Neural crest cell (in vitro differentiated cells): ENCODE measurements at places on chromosomes 1 and 21.

- H3K4me3 ChIP-seq: no peak overlapping the region
- no peaks in the 10 kb centered on the region for H3K27me3 ChIP-seq
- DNase-seq: no peak
- H3K4me1 ChIP-seq: no peaks in the 10 kb centered on the region
Measured at GRCh38 chr21:36877741-36878140, 88.7 kb downstream of the HLCS start.

DNA sequence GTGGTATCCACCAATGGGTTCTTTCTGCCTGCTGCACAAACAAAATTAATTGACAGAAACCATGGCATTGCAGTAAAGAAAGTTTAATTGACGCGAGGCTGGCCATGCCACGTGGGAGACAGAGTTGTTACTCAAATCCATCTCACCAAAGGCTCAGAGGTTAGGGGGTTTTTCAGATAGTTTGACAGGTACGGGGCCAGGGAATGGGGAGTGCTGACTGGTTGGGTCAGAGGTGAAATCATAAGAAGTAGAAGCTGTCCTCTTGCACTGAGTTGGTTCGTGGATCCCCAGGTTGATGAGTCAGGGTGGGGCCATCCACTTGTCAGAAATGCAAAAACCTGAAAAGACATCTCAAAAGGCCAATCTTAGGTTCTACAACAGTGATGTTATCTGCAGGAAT lies 941 bp upstream of the TBCE start:
- peaks cover 28% of the 10 kb centered on the region for H3K4me1 ChIP-seq
- no peak overlapping the region for H3K27ac ChIP-seq
- H3K36me3 ChIP-seq: no peaks in the 10 kb centered on the region
- peak overlapping the region; percentile 38 for H3K4me3 ChIP-seq

GRCh38 chr1:111620441-111620971 lies 917 bp downstream of the RAP1A start:
- peak overlapping the region; percentile 87 for H3K4me3 ChIP-seq
- peaks cover 2% of the 10 kb centered on the region for H3K36me3 ChIP-seq
- H3K4me1 ChIP-seq: peaks cover 30% of the 10 kb centered on the region
- H3K27ac ChIP-seq: no peak overlapping the region

- H3K27ac ChIP-seq: no peak overlapping the region
- no peak overlapping the region for H3K4me3 ChIP-seq
- peaks cover 17% of the 10 kb centered on the region for H3K36me3 ChIP-seq
- no peaks in the 10 kb centered on the region for H3K27me3 ChIP-seq
- peaks cover 49% of the 10 kb centered on the region for H3K4me1 ChIP-seq
Measured at GRCh38 chr1:109240158-109241152, 8.9 kb upstream of the CELSR2 start.

GRCh38 chr1:113534130-113534817 lies 144.0 kb downstream of the MAGI3 start:
- no peak overlapping the region for H3K27ac ChIP-seq
- no peaks in the 10 kb centered on the region for H3K27me3 ChIP-seq
- peaks cover 5% of the 10 kb centered on the region for H3K4me1 ChIP-seq
- H3K4me3 ChIP-seq: no peak overlapping the region
- peaks cover under 1% of the 10 kb centered on the region for H3K36me3 ChIP-seq

DNA sequence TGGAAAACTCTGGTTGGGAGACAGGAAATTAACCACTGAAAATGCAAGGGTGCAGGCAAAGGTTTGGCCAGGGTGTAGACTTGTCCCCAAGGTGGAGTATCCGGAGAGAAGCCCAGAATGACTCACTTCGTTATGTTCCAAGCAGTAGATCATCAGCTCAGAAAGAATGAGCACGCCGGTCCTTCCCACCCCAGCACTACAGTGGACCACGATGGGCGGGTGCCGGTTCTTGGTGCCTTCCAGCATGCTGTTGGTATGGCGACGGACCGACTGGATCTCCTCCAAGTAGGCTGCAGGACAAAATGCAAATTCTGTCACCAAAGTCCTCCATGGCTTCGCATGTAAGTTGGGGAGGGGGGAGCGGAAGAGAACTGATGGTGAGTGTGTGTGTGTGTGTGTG lies 83.4 kb downstream of the SMYD2 start:
- H3K4me1 ChIP-seq: peaks cover 23% of the 10 kb centered on the region
- H3K36me3 ChIP-seq: peaks cover 27% of the 10 kb centered on the region
- DNase-seq: no peak
- H3K4me3 ChIP-seq: no peak overlapping the region
- H3K27ac ChIP-seq: no peak overlapping the region

DNA sequence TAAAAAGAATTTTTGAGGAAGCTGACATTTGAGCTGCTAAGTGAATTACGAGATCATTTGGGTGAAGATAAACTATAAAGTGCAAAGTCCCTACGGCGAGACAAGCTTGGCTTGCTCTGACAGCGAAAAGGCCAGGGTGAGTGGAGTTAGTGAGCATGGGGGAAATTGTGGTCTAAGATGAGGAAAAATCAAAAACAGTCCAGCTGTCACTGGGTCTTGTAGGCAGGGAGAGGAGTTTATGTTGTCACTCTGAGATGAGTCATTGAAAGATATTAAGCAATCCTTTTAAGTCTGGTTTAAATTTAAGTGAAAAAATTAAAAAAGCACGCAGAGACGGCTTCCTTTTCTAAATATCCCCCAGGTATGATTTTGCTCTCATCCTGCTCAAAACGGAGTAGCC lies 601.9 kb downstream of the MRPL39 start:
- no peaks in the 10 kb centered on the region for H3K4me1 ChIP-seq
- no peak overlapping the region for H3K4me3 ChIP-seq
- H3K27me3 ChIP-seq: no peaks in the 10 kb centered on the region
- no peak overlapping the region for H3K27ac ChIP-seq

DNA sequence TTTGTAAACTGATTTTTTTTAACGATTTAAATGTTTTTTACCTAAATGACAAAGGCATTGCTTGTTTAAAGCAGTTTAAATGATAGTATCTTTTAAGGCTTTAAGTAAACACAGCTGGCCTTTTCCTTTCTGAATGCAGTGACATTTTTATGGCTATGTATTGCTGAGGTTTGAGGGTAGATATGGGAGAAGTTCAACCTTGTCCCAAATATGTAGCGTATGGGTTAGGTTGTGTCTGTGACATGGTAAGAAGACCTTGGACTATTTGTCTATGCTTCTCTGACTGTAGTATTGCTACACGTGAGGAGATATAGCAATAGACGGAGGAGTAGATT lies 32.5 kb downstream of the PKNOX1 start:
- H3K4me1 ChIP-seq: no peaks in the 10 kb centered on the region
- H3K4me3 ChIP-seq: no peak overlapping the region
- DNase-seq: no peak
- peaks cover 11% of the 10 kb centered on the region for H3K36me3 ChIP-seq
- no peak overlapping the region for H3K27ac ChIP-seq

DNA sequence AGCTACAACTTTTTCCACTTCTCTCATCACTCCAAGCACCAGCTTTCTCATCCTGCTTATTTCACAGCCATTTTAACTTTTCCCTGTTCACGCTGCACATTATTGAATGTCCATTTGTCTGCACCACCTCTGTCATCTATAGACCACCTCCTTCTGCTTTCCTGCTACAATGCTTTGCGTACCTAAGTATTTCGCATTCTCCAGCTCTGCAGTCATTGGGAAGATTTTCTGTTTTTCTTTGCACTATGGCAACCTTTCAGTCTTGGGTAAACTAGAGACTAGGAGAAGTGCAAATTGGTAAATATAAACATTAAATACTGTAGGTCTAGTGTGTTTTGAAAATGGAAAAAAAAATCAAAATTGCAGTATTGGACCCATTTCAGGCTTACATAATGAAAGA lies 835 bp downstream of the CCDC30 start:
- H3K27ac ChIP-seq: peak overlapping the region; percentile 0
- no peaks in the 10 kb centered on the region for H3K27me3 ChIP-seq
- peaks cover 27% of the 10 kb centered on the region for H3K4me1 ChIP-seq
- no peak for DNase-seq
- no peaks in the 10 kb centered on the region for H3K36me3 ChIP-seq
- H3K4me3 ChIP-seq: peak overlapping the region; percentile 97

- peaks cover 50% of the 10 kb centered on the region for H3K36me3 ChIP-seq
- no peak overlapping the region for H3K27ac ChIP-seq
- no peak overlapping the region for H3K4me3 ChIP-seq
- no peak for DNase-seq
- H3K4me1 ChIP-seq: no peaks in the 10 kb centered on the region
- no peaks in the 10 kb centered on the region for H3K27me3 ChIP-seq
Measured at GRCh38 chr1:236862615-236863211, 67.6 kb downstream of the MTR start.

GRCh38 chr1:176178316-176178715 lies 28.8 kb downstream of the COP1 start:
- no peak overlapping the region for H3K4me3 ChIP-seq
- peaks cover 3% of the 10 kb centered on the region for H3K36me3 ChIP-seq
- peaks cover under 1% of the 10 kb centered on the region for H3K4me1 ChIP-seq
- no peaks in the 10 kb centered on the region for H3K27me3 ChIP-seq
- DNase-seq: no peak

GRCh38 chr1:40825996-40826395 lies 36.2 kb downstream of the CITED4 start:
- no peak for DNase-seq
- H3K27ac ChIP-seq: peak overlapping the region; percentile 87
- no peaks in the 10 kb centered on the region for H3K27me3 ChIP-seq
- no peak overlapping the region for H3K4me3 ChIP-seq

GRCh38 chr1:213070406-213070805 lies 19.4 kb downstream of the RPS6KC1 start:
- H3K4me1 ChIP-seq: no peaks in the 10 kb centered on the region
- no peak overlapping the region for H3K27ac ChIP-seq
- H3K27me3 ChIP-seq: no peaks in the 10 kb centered on the region
- H3K4me3 ChIP-seq: no peak overlapping the region
- peaks cover 3% of the 10 kb centered on the region for H3K36me3 ChIP-seq

- peaks cover 9% of the 10 kb centered on the region for H3K36me3 ChIP-seq
- DNase-seq: no peak
- no peaks in the 10 kb centered on the region for H3K27me3 ChIP-seq
- H3K27ac ChIP-seq: no peak overlapping the region
- H3K4me3 ChIP-seq: no peak overlapping the region
Measured at GRCh38 chr1:15951341-15952153, 24.4 kb downstream of the ZBTB17 start.

DNA sequence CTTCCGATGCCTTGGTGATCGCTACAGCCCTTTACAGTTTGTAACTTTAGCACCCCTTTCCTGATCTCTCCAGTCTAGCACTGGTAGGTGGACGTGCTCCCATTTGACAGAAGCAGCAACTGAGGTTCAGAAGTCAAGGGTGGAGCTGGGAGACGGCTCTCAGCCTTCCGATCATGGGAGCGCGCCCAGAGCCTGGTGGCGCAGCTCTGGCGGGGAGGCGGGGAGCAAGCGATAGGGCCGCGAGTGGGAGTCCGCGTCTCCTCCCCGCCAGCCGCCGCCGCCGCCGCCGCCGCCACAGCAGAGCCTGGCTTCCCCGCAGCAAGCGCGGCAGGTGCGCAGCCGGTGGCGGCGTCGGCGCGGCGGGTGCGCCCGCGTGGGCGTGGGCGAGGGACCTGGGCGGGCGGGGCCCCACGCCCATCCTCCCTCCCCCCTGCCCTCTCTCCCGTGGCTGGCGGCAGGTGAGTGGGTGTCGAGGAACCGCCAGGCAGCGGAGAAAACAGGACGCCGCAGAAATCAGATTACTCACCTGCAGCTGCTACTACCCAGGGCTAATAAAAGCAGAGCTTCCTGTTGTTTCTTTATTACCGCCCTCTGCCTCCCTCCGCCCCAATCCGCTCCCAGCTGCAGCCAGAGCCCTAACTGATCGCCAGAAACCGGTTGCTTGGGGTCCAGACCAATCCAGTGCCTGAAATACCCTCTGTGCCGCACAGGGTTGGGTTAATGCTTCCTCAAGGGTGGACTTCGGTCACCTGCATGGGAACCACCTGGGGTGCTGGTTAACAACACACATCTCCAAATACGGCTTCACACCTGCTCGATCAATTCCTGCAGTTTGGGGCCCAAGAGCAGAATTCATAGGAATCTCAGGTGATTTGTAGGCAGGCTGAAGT lies 60.2 kb upstream of the ID3 start:
- DNase-seq: no peak
- H3K4me1 ChIP-seq: peaks cover 6% of the 10 kb centered on the region
- H3K4me3 ChIP-seq: peak overlapping the region; percentile 20
- peaks cover 70% of the 10 kb centered on the region for H3K27me3 ChIP-seq
- no peaks in the 10 kb centered on the region for H3K36me3 ChIP-seq

- H3K36me3 ChIP-seq: no peaks in the 10 kb centered on the region
- H3K27me3 ChIP-seq: no peaks in the 10 kb centered on the region
- DNase-seq: no peak
- no peak overlapping the region for H3K4me3 ChIP-seq
- no peak overlapping the region for H3K27ac ChIP-seq
Measured at GRCh38 chr1:196259316-196259715, 348.9 kb downstream of the KCNT2 start.

GRCh38 chr1:95627244-95627643 lies 393.2 kb downstream of the RWDD3 start:
- no peak for DNase-seq
- no peaks in the 10 kb centered on the region for H3K27me3 ChIP-seq
- peaks cover 4% of the 10 kb centered on the region for H3K4me1 ChIP-seq
- H3K27ac ChIP-seq: no peak overlapping the region

- no peaks in the 10 kb centered on the region for H3K4me1 ChIP-seq
- no peaks in the 10 kb centered on the region for H3K36me3 ChIP-seq
- H3K27me3 ChIP-seq: no peaks in the 10 kb centered on the region
- H3K27ac ChIP-seq: no peak overlapping the region
- DNase-seq: no peak
- no peak overlapping the region for H3K4me3 ChIP-seq
Measured at GRCh38 chr1:218809625-218810024, 364.1 kb upstream of the LYPLAL1 start.

- H3K36me3 ChIP-seq: no peaks in the 10 kb centered on the region
- H3K27me3 ChIP-seq: no peaks in the 10 kb centered on the region
- no peak for DNase-seq
- H3K4me1 ChIP-seq: peaks cover 22% of the 10 kb centered on the region
- peak overlapping the region; percentile 90 for H3K4me3 ChIP-seq
Measured at GRCh38 chr1:26530895-26531598, 1.5 kb downstream of the RPS6KA1 start.

DNA sequence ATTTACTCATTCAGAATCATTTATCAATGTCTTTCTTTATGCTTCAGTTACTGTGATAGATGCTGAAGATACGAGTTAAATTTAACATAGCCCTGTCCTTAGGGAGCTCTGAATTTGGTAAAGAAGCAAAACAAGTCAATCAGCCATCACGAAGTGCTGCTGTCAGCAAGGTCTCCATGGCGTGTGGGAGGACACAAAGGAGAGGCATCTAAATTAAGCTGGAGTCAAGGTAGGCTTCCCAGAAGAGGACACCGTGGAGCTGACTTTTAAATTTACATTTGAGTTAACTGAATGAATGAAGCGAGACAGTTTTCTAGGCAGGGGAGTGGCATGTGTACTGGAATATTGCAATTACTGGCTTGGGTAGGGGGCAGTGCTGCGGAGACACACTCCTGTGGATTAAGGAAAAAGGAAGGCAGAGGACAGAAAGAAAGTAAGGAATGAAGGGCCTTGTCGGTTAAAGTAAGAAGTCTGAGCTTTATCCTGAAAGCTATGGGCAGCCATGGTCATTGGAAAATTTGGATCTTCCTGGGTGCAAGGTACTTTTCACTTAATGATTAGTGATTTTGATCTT lies 41.3 kb upstream of the C1orf87 start:
- H3K27me3 ChIP-seq: no peaks in the 10 kb centered on the region
- H3K27ac ChIP-seq: no peak overlapping the region
- DNase-seq: no peak
- H3K4me3 ChIP-seq: no peak overlapping the region

- H3K4me1 ChIP-seq: peaks cover 16% of the 10 kb centered on the region
- H3K36me3 ChIP-seq: no peaks in the 10 kb centered on the region
- no peak for DNase-seq
- H3K27me3 ChIP-seq: no peaks in the 10 kb centered on the region
- no peak overlapping the region for H3K4me3 ChIP-seq
Measured at GRCh38 chr1:30920827-30921226, 12.3 kb upstream of the SDC3 start.

- no peak overlapping the region for H3K4me3 ChIP-seq
- peaks cover 27% of the 10 kb centered on the region for H3K4me1 ChIP-seq
- no peaks in the 10 kb centered on the region for H3K27me3 ChIP-seq
- no peak for DNase-seq
- peaks cover 26% of the 10 kb centered on the region for H3K36me3 ChIP-seq
Measured at GRCh38 chr21:31923756-31924155, 50.9 kb downstream of the HUNK start.
